ENCODE measurements at places on chromosomes 7 and 10.
A peak's percentile ranks its signal among the peaks of the same experiment; 100 is the strongest.

- no peak for DNase-seq
Observed at GRCh38 chr7:27152816-27153442, 546 bp upstream of the HOXA3 start.

- no peak for DNase-seq
Observed at GRCh38 chr10:653991-654646, 35.3 kb downstream of the DIP2C start.

DNA sequence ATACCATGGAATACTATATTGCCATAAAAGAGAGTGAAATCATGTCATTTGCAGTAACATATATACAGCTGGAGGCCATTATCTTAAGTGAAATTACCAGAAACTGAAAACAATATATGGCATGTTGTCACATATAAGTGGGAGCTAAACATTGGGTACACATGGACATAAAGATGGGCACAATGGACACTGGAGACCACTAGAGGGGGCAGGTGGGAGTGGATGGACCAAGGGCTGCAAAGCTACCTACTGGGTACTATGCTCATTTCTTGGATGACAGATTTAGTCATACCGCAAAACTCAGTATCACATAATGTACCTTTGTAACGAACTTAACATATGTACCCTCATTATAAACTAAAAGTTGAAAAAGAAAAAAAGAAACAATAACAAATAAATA lies 1167.6 kb downstream of the NXPH1 start:
- no peak for DNase-seq

- DNase-seq: no peak
Observed at GRCh38 chr10:54198051-54198450, 603.0 kb downstream of the PCDH15 start.

GRCh38 chr10:86898511-86898910 lies 58.9 kb downstream of the MMRN2 start:
- no peak for DNase-seq

DNA sequence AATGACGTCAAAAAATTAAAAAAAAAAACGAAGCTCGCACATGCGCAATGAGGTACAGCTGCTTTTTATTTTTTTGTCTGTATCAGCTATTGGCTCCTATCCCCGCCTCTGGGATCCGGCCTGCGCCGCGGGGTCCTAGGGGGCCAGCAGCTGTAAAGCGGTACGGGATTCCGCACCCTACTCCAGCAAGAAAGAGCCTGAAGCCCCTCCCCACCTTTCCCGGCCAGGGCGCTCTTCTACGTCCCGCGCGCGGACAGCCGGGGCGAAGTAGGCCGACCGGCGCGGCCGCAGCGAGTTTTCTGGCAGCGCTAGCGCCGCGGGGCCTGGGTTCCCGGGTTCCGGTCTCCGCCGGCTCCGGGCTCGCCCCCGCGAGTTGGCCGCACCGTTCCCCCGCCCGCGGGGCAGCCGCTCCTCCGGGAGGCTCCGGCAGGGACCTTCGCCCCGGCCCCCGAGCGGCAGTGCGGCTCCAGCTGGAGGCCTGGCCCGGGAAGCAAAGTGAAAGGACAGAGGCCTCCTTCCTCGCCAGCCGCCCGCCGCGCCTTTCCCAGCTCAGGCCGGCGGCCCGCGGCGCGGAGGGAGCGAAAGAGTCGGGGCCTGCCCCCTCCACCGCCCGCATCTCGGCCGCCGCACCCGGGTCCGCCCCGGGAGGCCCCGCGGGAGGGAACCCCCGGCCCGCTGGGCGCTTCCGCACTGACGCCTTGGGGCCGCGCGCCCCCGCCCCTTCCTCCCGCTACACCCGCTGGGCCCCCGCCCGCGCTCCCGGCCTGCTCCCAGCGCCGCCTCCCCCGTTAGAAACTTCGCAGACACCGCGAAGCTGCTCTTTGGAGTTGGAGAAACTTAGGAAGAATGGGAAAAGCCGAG lies 4.7 kb upstream of the SPAG6 start:
- DNase-seq: peak; percentile 73

DNA sequence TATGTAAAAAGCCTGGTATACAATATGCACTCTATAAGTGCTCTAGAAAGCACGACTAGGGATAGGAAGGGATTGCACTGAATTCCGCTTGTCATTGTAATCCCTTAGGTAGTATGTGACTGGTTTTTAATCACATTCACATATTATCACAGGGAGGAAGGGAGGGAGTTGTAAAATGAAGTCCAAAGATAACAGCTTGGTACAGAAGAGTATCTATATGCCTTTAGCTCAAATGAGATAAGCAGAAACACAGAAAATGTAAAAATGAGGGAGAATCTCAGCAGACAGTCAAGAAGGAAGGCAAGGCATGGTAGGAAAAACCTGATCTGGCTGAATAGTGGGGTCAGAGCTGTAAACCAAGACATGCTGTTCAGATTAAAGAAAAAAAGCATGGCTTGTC lies 63.4 kb downstream of the ABI1 start:
- no peak for DNase-seq

DNA sequence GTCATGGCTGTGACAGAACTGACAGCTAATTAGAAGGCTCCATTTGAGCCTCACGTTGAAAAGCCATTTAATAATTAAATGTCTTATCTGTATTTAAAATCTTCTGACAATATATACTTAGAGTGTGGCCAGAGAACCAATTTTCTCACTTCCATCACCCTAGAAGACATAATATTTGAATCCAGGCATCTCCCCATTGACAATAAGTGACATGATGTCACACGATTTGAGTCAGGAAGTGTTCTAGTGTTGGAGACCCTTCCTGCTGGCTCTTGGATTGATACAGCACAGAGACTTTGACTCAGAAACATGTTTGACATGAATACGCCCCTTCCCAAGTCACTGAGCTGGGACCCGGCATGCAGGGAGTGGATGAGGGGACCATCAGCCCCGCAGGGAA lies 85.9 kb downstream of the SLIT1 start:
- no peak for DNase-seq

GRCh38 chr10:15265056-15265455 lies 96.6 kb upstream of the NMT2 start:
- DNase-seq: no peak

GRCh38 chr7:12646139-12646538 lies 41.3 kb upstream of the ARL4A start:
- no peak for DNase-seq

DNA sequence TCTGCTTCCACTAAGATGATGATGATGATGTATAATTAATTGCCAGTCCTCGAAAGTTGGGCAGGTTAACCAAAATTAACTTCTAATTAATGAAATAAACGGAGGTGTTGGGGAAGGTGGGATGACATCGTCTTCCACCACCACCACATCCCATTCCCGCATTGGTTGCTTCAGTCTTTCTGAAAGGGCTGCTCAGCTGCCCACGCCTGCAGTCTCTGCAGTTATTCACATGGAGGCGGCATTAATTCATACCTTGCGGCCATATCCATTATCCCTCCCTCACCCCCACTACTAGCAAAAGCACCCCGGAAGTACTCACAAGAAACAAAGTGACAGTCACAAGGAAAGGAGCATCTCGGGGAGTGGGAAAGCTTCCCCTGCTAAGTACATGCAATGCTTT lies 387.9 kb downstream of the DPP6 start:
- DNase-seq: no peak

DNA sequence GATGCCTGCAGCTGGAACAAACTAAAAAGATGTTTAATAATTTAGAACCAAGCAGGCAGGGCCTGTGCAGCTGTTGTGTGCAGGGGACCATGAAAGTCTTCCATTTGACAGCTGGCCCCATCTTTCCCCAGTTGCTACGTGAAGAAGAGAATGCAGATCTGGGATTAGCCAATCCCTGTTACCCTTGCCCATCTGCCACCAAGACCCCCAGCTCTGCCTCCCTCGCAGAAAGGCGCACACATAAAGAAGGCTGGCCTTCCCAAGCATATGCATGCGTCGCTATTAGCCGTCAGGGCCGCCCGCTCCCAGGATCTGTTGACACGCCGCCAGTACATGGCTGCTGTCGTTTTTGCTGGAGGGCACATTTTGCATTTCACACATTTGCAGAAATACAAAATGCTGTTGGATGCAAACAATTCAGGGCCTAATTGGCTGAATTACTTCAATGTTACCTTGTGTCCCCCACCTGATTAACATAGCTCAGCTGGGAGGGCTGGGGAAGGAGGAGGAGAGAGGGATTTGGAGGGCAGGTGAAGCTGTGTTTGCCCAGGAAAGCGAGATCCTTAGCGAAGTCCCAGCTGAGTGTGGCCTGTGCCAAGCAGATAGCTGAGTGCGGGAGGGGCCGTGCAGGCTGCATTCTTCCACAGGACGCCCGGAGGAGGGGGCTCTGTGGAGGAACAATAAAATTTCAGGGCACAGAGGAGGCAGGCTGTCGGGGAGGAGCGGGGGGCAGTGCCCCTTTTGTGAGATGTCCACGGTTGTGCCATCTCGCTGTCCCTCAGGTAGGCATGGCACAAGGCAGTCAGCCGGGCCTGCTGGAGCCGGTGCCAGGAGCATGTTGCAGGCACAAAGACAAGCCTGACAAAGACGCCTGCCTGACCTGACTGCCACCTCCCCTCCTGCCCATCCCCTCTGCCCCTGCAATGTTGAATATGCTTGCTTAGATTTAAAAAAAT lies 443.0 kb upstream of the MKI67 start:
- DNase-seq: no peak

DNA sequence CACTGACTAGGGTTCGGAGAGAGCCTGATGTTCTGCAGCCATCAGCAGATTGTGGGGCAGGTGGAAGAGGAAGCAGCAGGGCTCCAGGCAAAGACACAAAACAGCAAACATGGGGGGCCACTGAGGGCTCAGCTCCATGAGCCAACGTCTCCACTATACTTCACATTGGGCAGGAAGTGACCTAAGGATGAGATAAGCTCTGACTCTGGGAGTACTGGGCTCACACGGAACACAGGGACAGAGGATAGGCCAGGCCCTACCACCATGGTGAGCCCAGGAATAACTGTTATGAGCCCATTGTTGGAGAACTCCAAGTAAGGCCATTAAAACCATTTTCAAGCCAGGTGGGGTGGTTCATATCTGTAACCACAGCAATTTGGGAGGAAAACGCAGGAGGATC lies 14.9 kb upstream of the MRPS24 start:
- DNase-seq: no peak

DNA sequence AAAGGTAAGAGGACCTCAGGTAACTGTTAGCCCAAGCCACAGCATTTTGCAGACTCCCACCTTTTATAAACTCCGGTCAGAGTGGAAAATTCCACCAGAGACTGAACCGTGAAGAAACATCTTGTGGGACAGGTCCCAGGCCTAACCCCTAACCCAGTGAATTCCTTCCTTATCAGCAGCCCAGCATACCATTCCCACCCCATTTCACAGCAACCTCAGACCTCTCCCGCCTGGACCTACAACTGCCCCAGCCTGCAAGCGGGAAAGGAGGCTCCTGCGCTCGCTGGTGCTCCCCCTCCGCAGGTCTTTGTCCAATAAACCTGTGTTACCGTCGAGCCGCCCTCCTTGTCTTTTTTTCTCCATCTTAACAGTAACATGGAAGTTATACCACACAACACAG lies 736.6 kb downstream of the MAGI2 start:
- no peak for DNase-seq

- DNase-seq: no peak
Observed at GRCh38 chr10:58754469-58755339, 242.0 kb downstream of the BICC1 start.

GRCh38 chr10:82462910-82463551 lies 588.0 kb downstream of the NRG3 start:
- no peak for DNase-seq

- no peak for DNase-seq
Observed at GRCh38 chr10:78286668-78287067, 253.0 kb downstream of the RPS24 start.

GRCh38 chr7:42238709-42239366 lies 1.8 kb upstream of the GLI3 start:
- no peak for DNase-seq

GRCh38 chr10:5490032-5490431 lies 9.3 kb downstream of the CALML5 start:
- DNase-seq: no peak

DNA sequence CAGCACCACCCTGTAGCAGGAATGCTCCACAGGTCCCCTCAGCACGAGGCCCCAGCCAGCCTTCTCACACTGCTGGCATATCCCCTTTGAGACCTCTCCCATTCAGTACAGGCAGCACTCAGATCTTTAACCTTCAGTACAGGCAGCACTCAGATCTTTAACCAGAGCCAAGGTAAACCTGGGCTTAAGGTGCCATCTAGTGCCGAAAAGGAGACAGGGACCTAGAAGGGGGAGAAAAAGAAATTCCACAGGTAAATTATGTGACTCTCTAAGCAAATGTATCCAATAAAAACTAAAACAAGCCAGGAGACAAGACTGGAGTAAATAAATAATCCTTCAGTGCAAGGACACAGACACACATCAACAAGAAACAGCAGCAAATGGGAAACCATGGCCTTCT lies 358.6 kb downstream of the PTPRN2 start:
- DNase-seq: no peak

DNA sequence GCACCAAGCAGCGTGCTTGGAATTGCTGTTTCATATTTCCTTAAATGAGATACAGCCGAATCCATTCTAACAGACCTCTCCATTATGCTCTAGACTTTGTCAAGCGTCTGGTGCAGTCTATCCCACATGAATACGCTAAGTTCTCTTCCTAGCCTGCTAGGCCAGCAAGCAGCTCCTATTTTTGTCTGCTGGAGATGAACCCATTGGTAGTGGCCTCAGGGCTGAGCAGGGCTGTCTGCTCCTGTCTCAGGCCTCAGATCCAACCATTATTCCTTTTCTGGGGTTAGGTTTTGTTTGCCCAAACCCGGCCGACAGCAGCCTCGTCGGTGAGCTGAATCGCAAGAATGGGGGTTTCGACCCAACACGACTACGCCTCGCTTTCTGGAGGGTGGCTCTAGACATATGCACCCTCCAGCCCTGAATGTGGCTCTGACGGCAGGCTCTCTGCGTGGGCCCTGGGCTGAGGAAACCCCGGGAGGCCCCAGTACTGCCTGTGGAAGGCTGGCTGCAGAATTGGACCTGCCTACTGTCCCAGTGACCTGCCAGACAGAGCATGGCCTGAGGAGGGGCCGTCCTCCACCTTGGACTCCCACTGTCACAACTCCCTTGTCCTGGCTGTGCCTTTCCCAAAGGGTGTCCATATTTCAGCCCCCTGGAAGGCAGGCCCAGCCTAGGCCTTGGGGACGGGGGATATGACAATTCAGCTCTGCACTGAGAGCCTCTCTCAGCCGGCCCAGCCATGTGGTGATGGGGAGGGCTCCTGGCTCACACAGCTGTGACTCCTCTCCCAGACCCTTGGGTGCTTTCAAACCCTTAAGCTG lies 267.9 kb upstream of the TCERG1L start:
- no peak for DNase-seq

DNA sequence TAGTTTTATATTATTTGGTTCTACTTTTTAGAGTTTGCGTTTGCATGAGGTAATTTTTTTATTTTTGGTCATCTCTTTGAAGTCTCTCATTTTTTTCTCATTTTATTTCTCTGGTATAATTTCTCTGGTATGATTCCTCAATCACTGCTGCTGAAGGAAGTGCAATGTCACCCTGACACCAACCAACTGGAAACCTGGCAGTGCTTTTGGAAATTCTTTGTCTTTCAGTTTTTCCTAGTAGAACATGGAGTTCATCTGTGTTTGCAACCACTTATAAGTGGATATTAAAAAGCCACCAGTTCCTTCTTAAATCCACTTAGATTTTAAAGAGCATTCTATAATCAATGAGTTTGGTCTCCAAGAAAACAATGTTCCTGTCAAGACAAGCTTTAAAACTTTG lies 291.8 kb downstream of the PRKG1 start:
- no peak for DNase-seq

GRCh38 chr7:15784694-15785030 lies 98.2 kb upstream of the MEOX2 start:
- no peak for DNase-seq
